ENCODE measurements at places on chromosomes 5 and 9. TPM values are rescaled to one million over a fixed set of nuclear protein-coding genes. Genes with fewer than 3 reads are reported as not detected.

DNA sequence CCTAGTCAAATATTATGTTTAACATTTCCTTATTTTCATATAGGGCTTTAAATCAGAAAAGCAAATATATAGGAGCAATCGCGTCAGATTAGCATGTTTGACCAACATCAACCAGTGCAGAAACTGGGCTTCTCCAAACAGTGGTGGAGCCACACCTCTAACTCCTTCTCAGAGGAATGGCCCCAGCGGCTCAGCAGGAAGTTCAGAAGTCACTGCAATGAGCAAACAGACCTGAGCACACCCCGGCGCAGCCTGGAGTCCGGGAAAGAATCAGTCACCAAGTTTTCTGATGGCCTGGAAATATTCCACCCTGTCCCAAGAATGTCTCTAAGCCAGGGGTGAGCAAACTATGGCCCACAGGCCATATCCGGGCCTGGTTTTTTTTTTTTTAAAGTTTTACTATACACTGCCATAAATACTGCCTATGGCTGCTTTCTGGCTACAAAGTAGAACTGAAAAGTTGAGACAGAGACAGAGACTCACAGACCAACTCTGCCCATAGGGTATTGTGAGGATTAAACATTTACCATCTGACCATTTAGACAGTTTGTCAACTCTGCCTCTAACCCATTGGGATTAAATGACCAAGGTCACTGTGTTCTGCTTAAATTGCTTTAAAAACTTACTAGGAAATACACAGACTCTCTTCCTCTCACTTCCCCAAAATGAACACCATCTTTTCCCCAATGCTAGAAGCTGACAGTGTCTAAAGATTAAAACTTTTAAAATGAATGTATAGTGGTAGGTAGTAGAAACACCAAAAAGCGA is 5.4 kb downstream of the GOLM1 start:
- H3K27me3 ChIP-seq: peaks cover 34% of the 10 kb centered on the region
- no peak overlapping the region for H3K27ac ChIP-seq
- no peak overlapping the region for H3K4me3 ChIP-seq
- H3K4me1 ChIP-seq: peaks cover 3% of the 10 kb centered on the region
- DNase-seq: no peak

Gene PCDHGA8
- 0.16 TPM for total RNA-seq

GRCh38 chr5:125481506-125482465 is 735.3 kb upstream of the ZNF608 start:
- H3K36me3 ChIP-seq: no peaks in the 10 kb centered on the region
- no peak overlapping the region for H3K27ac ChIP-seq

GRCh38 chr5:64229163-64229774 is 63.6 kb downstream of the RNF180 start:
- no peaks in the 10 kb centered on the region for H3K27me3 ChIP-seq
- no peaks in the 10 kb centered on the region for H3K4me1 ChIP-seq
- DNase-seq: no peak
- no peak overlapping the region for H3K27ac ChIP-seq
- H3K4me3 ChIP-seq: no peak overlapping the region

DNA sequence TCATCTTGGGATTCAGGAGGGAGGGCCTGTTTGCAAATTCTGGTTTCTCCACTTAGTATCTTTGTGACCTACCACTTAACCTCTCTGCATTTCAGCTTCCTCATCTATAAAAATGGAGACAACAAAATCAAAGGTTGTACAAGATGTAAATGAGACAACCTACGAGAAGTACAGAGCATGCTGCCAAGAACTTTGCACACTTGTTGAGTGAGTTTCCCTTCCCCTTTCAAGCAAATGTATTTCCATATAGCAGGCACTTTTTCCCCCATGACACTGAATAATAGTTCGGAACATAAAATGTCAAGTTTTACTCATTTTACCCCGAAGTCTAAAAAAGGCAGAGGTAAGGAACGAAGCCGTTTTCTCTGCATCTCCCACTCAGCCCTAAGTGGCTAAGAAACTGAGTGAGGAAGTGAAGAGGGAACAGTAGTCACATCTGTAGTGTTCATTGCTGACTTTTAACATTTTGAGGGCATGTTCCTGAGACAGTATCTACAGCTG is 159.0 kb downstream of the TLE1 start:
- peaks cover 2% of the 10 kb centered on the region for H3K27me3 ChIP-seq
- H3K36me3 ChIP-seq: no peaks in the 10 kb centered on the region
- DNase-seq: no peak
- no peak overlapping the region for H3K27ac ChIP-seq
- no peaks in the 10 kb centered on the region for H3K4me1 ChIP-seq

- no peak overlapping the region for H3K27ac ChIP-seq
- H3K27me3 ChIP-seq: no peaks in the 10 kb centered on the region
- H3K36me3 ChIP-seq: no peaks in the 10 kb centered on the region
These were observed 140.1 kb downstream of the CEMIP2 start for GRCh38 chr9:71628247-71628646.
